Fibroblast of mammary gland (primary cell): ENCODE measurements at places on chromosomes 12 and 14.

- no peak for DNase-seq
Measured at GRCh38 chr14:70670992-70671651, 29.4 kb downstream of the TTC9 start.

- DNase-seq: no peak
Measured at GRCh38 chr12:52193991-52194390, 2.2 kb upstream of the KRT80 start.

- peak; percentile 59 for DNase-seq
Measured at GRCh38 chr12:88172844-88173407, 30.8 kb downstream of the TMTC3 start.

- peak; percentile 51 for DNase-seq
Measured at GRCh38 chr12:54017027-54017788, 8.4 kb downstream of the HOXC8 start.

- DNase-seq: no peak
Measured at GRCh38 chr12:66393890-66394289, 91.6 kb downstream of the HELB start.

DNA sequence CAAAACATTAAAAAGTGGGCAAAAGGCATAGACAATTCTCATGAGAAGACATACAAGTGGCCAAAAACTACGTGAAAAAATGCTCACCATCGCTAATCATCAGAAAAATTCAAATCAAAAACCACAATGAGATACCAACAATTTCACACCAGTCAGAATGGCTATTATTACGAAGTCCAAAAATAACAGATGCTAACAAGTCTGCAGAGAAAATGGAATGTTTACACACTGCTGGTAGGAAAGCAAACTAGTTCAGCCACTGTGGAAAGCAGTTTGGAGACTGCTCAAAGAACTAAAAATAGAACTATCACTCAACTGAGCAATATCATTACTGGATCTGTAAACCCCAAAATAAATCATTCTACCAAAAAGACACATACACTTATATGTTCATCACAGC, 76.2 kb downstream of the PRKD1 start:
- peak; percentile 8 for DNase-seq

- DNase-seq: no peak
Measured at GRCh38 chr12:4147031-4147481, 126.5 kb upstream of the CCND2 start.

DNA sequence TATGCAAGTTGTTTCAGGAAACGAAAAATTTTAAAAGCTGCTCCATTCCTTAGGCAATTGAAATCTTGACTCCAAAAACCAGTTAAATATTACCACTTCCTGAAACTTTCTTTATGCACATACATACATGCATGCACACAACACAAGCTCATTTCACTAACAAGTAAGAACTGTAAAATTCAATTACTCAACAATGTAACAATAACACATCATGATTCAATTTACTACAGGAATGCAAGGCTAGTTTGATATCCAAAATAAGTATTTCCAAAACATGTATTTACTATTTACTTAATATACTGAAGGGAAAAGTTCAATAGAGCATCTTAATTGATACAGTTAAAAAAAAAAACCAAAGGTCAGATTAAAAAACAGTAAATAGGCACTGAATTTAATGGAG, 19.6 kb downstream of the NAP1L1 start:
- DNase-seq: no peak

- no peak for DNase-seq
Measured at GRCh38 chr14:31678421-31679249, 117.4 kb downstream of the NUBPL start.

DNA sequence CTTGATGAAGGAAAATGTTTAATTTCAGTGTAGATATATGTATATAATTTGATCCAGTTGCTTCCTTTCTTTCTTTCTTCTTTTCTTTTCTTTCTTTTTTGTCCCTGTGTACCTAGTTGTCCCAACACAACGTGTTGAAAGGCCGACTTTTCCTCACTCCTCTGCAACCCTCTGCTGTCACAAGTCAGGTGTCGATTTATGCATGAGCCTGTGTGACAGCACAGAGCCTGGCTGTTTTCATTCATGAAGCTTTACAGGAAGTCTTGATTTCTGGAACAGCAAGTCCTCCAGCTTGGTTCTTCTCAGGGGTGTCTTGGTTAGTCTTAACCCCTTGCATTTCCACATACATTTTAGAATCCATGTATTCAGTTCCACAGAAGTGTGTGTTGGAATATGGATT, 88.1 kb downstream of the PPP2R5C start:
- no peak for DNase-seq

DNA sequence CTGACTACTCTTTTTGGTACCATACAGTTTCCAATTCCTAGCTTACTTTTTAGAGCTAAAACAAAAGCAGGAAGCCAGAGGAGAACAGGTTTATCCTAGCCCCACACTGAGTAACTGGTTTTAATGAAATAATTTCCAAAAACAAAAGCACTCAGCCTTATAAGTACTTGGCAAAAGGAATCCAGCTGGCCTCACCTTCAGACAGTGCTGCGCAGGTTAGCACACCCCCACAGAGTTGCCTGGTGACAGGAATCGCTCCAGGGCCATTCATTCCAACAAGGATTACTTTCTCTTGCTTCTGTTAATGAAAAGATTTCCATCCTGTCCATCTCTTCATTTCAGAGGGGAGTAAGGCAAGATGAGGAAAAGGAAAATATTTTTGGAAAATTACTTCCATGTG, 84.6 kb downstream of the SCFD1 start:
- DNase-seq: no peak

DNA sequence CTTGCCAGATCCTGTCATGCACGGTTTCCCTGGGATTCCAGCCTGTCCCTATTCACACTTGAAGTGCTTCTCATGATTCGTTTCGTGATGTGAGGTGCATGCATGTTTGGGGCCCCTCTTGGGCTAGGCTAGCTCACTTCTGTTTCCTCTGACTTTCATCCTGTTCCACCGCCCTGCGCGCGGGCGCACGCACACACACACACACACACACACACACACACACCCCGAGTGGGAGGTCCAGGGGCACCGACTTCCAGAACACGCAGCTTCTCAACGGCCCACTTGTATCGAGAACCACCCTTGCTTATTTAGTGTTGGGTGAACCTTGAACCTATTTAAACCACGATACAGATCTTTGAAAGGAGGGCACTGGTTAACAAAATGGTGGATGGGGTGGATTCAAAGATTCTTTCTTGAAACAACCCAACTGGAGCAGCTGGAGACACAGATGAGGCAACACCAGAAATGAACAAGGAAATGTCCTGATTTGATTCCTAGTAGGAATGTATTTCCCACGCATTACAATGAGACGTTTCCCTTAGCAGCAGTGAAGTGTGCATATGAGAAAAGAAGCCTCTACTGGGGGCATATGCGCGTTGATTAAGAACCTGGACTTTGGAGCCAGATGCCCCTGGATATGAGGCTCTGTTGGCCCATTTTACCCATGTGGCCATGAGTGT, 16.3 kb downstream of the ELK3 start:
- DNase-seq: no peak

GRCh38 chr14:95469134-95469481, 47.3 kb downstream of the SYNE3 start:
- no peak for DNase-seq

DNA sequence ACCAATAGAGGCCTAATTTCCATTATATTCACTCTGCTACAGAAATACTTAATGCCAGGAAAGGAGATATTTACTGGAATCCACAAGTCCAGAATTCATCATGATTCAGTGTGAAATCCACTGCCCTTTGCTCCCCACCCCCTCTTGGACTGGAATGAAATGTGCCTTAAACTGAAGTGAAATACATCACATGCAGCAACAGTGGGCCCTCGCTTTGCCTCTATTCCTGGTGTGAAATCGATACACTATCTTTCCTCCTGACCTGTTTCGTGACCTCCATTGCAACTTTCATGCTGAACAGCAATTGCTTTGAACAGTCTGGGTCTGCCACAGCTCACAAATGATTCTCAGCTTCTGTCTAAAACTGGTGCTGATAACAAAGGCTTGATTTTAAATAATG, 100.6 kb downstream of the NPAS3 start:
- no peak for DNase-seq

- no peak for DNase-seq
Measured at GRCh38 chr12:56877195-56878009, 56.8 kb downstream of the SDR9C7 start.

- DNase-seq: peak; percentile 24
Measured at GRCh38 chr12:119153477-119154434, 25.0 kb upstream of the HSPB8 start.

DNA sequence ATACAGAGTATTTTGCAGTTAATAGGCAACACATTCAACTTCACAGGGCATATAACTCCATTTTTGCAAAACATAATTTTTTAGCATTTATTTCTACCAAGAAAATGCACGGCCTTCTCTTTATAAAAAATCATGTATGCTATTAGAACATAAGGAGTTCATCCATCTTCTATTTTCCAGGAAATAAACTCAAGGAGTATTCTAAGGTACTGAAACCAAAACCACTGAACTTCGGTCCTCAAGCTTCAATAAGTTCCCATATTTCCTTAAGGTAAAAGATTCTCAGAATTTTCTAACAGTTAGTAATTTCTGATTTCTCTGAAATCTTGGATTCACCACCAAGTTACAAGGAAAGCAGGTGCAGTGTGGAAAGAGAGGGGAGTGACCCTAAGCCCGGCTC, 113.3 kb upstream of the DIO2 start:
- no peak for DNase-seq

GRCh38 chr12:13220838-13221237, 24.3 kb downstream of the EMP1 start:
- no peak for DNase-seq

GRCh38 chr14:76080471-76080870, 71.3 kb upstream of the GPATCH2L start:
- no peak for DNase-seq

- no peak for DNase-seq
Measured at GRCh38 chr14:23528555-23528954, 23.0 kb downstream of the ZFHX2 start.

- DNase-seq: no peak
Measured at GRCh38 chr12:32522331-32523221, 123.2 kb downstream of the FGD4 start.
